ENCODE measurements at places on chromosomes 5 and 9.

GRCh38 chr9:131776473-131776872 lies 36.6 kb upstream of the RAPGEF1 start:
- no peak for DNase-seq

- DNase-seq = peak; percentile 35
Measured at GRCh38 chr9:21434202-21435014, 5.8 kb upstream of the IFNA1 start.

DNA sequence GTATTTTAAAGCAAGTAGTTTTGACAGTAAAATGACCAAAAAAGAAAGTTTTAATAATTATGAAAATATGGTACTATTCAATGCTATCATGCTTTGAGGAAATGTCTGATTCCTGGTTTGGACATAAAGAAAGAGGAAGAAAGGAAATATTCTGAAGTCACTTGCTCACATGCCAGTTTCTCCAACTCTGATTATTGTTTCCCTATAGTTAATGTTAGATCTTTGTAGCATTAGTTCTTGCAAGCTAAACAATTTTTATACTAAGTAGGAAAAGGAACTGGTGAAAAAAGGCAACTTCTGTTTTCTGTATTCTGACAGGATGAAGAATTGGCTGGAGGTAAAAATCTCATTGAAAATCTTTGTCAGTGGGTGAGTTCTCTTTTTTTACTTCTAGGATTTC lies 119.5 kb downstream of the YTHDC2 start:
- no peak for DNase-seq

DNA sequence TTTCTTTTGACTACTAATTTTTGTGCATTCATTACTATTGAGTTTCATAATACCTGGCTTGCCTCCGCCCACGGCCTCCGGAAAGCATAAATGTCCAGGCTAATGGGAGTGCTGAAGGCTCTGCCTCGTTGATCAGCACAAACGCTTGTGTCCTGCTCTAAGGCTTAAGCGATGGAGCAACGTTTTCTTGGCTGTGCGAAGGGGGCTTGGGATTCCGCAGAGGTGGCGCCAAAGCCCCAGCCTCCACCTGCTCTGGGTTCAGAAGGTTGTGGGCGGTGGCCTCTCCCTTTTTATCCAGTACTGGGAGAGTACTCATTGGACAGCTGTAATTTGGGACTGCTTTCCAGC lies 19.7 kb downstream of the ANXA2R start:
- DNase-seq = no peak

- DNase-seq = no peak
Measured at GRCh38 chr5:103108086-103108485, 11.9 kb downstream of the GIN1 start.

- no peak for DNase-seq
Measured at GRCh38 chr5:103041071-103041676, 78.8 kb downstream of the GIN1 start.

DNA sequence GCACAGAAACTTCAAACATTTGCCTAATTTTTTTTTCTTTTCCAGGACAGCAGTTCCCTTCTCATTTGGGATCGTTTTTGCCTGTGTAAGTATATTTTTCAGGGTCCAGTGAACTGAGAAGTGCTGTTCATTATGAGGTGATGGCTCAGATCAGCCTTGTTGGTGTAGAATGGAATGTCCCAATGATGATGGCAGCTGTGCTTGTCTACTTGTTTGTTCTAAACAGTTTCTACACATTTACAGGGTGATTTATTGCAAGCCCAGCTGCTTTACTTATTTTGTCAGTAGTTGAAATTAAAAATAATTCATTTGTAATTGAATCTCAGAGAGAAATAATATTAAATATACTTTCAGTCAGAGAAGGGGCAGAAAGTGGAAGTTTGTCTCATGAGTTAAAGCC lies 337.6 kb upstream of the SEMA6A start:
- no peak for DNase-seq

- DNase-seq = no peak
Measured at GRCh38 chr9:6899274-6899673, 141.5 kb downstream of the KDM4C start.

- DNase-seq = no peak
Measured at GRCh38 chr5:67886761-67887160, 328.8 kb upstream of the PIK3R1 start.

DNA sequence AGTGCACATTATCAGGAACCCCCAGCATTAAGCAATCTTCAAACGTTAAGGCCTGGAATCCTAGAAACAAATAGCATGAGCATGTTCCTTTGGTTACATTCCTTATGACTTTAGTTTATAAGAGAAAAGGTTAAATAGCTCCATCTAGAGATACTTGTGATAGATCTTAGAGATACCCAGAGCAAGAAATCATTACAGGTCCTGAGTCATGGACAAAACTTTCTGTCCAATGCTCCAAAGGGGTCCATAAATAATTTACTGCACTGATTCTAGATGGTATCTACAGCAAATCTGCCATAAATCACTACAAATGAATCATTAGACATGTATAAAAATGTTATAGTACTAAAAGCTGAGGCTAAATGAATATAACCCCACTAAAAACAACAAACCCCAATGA lies 139.6 kb downstream of the HTR1A start:
- DNase-seq = no peak

GRCh38 chr5:67111779-67112178 lies 84.8 kb downstream of the CD180 start:
- DNase-seq = no peak

DNA sequence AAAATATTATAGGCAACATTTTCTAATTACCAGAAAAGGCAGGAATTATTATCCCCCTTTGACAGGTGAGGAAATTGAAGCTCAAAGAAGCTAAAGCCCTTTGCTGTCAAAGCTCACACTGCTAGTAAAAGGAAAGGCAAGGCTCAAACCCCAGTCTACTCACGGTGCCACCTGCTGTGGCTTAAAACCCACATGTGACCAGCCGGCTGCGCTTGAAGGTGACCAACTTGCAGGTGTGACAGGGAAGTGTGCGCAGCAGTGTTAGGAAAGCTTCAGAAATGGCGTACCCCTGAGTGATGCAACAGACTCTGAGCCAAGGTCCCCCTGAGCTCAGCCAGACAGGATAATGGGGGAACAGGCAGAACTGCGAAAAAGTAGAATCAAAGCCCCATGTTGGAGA lies 45.2 kb downstream of the PAX5 start:
- no peak for DNase-seq

DNA sequence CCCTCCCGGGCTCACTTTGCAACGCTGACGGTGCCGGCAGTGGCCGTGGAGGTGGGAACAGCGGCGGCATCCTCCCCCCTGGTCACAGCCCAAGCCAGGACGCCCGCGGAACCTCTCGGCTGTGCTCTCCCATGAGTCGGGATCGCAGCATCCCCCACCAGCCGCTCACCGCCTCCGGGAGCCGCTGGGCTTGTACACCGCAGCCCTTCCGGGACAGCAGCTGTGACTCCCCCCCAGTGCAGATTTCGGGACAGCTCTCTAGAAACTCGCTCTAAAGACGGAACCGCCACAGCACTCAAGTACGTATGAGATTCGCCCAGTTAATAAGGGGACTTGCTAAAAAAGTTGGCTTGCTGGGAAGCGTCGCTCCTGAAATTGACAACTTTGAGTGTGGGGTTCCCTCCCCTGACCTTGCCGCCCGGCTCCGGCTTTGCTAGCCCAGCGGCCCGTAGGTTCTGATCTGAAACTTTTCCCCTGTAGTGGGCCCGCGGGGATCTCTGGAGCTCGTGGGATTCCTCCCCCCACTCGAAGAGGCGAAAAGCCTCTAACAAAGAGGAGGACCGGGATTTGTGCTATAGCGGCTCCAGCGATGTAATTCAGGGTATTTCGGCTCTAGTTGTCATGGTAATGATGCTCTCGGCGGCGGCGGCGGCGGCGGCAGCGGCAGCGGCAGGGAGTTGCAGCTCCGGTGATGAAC lies 572 bp downstream of the NR4A3 start:
- DNase-seq = peak; percentile 68

GRCh38 chr9:16924311-16924915 lies 53.9 kb upstream of the BNC2 start:
- no peak for DNase-seq

DNA sequence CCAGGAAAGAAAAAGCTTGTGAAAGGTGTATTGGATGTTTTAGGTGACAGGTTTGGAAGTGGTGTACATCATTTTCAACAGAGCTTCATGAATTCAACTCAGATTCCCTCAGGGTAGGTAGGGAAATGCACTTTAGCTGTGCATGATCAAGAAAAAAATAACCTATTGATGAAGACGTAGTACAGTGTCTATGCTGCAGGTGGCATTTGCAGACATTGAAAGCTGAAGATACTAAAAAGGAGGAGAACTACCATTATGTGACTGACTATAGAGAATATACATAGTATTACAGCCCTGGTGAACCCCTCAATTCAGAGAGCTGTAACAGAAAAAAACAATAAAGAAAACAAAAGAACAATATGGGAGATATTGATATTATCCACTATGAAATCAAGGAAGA lies 2344.7 kb upstream of the ACO1 start:
- no peak for DNase-seq

GRCh38 chr9:18061856-18062255 lies 412.1 kb upstream of the ADAMTSL1 start:
- DNase-seq = no peak

DNA sequence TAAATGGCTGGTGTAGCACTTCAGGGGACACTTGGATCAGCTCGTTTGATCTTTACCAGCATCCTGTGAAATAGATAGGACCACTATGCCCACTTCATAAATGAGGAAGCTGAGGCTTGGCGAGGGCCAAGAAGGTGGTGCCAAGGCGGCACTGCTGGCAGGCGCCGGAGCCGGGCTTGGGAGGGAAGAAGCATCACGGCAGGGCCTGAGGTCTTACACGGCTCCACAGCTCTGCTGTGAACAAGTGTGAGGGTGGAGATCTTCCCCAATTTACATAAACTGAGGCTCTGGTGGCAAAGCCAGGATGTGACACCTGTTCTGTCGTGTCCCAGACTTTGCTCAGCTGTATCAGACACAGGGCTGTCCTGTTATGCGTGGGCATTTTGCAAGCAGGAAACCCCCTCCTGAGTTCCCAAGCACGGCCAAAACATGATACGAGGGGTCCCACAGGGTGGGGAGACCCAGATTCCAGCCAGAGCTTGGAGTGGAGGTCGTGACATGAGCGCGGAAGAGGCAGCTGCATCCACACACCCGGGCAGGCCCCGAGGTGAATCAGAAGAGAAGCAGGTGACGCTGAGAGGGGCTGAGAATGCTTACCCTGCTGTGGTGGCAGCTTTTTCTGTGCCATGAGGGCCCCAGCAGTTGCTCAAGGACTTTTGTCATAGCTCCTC lies 117.5 kb upstream of the BOD1 start:
- no peak for DNase-seq

- no peak for DNase-seq
Measured at GRCh38 chr5:154603953-154604679, 126.1 kb upstream of the HAND1 start.

DNA sequence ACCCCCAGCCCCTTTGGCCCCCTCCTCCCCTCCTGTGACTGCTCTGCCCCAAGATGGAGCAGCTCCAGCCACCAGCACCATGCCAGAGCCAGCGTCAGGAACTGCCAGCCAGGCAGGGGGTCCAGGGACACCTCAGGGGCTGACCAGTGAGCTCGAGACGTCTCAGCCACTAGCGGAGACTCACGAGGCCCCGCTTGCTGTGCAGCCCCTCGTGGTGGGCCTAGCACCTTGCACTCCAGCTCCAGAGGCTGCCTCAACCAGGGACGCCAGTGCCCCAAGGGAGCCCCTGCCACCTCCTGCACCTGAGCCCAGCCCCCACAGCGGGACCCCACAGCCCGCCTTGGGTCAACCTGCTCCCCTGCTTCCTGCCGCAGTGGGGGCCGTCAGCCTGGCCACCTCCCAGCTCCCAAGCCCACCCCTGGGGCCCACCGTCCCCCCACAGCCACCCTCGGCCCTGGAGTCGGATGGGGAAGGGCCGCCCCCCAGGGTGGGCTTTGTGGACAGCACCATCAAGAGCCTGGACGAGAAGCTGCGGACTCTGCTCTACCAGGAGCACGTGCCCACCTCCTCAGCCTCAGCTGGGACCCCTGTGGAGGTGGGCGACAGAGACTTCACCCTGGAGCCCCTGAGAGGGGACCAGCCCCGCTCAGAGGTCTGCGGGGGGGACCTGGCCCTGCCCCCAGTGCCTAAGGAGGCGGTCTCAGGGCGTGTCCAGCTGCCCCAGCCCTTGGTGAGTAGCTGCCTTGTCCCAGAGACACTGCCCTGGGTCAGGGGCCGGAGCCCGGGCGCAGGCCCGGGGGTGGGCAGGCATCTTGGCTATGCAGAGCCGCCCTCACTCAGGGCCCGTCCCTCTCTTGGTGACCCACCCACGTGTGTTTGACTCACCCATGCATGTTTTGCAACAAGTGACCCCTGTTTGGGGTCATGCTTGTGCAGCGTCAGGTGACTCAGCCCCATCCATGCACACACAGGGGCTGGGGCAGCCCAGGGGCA lies 105.2 kb downstream of the WNK2 start:
- no peak for DNase-seq

- DNase-seq = no peak
Measured at GRCh38 chr5:89372176-89372575, 489.2 kb upstream of the MEF2C start.

DNA sequence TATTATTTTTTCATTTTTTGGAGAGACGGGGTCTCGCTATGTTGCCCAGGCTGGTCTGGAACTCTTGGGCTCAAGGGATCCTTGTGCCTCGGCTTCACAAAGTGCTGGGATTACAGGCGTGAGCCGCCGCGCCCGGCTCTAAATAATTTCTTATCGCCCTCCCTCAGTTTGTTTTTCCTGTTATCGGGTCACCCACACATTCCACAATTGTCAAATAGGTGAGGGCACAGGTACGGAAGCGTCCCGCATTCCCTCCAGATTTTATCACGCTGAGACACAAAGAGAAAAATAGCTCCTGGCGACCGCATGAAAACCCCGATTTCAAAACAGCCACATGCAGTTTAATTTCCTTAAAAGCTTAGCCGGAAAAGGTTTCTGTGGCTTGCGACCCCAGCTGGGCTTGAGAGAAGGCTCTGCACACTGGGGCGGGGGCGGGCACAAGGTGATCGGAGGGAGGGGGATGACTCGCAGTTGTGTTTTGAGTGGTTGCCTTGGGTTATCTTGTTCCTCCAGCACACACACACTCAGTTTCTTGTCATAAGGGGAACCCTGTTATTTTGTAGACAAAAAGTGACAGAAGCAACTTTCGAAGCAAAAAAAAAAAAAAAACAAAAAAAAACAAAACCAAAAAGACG lies 717 bp upstream of the IQGAP2 start:
- peak; percentile 92 for DNase-seq

DNA sequence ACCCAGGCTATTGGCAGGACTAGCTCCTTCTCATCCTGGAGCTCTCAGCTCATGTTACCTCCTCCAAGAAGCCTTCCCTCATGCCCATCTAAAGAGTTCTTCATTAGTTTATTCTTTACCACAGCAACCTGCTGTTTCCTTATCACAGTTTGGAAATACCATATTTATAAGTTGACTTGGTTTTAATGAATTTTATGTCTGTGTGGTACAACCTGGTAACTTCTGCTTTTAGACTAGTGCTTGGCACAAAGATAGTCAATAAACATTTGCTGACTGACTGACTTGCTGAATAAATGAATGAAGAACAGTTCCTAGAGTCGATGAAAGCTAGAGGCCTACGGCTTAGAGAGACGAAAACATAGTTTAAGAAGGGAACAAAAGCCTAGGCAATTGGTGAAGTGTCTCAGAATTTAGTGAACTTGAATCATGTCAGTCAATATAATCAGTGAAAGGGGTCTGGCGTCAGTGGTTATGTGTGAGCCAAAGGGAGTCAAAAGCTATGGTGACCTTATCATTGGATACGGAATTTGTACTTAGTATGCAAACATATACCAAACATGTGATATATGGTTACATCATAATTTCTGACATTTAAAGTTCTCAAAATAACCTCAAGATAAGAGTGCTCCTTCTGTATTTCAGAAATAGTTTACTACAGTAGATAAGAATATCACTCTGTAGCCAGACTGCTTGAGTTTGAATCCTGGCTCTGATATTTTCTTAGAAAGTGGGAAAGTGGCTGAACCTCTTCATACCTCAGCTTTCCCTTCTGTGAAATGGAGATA lies 239.5 kb downstream of the MCTP1 start:
- no peak for DNase-seq

All from CD8-positive, alpha-beta memory T cell (primary cell).